Pancreas (tissue), 10 donors: ENCODE measurements at places on chromosomes 7 and 10. TPM values are rescaled to one million over a fixed set of nuclear protein-coding genes. Genes with fewer than 3 reads are reported as not detected.

Gene CC2D2B
- not detected for total RNA-seq

Gene GIMAP2
- total RNA-seq = 6.2 TPM

Gene GPER1
- total RNA-seq = 1.6 TPM

Gene CNNM1
- total RNA-seq = 1.4 TPM

Gene ADAM22
- 2.8 TPM for total RNA-seq

Gene TMEM270
- total RNA-seq = not detected

Gene CALML5
- not detected for total RNA-seq

Gene TAS2R4
- total RNA-seq = 0.88 TPM

Gene VWDE
- total RNA-seq = 0.47 TPM

Gene CACNB2
- total RNA-seq = 4.9 TPM

Gene CYP2C9
- total RNA-seq = 0.24 TPM

Gene APBB1IP
- 5.4 TPM for total RNA-seq

Gene FAM25A
- not detected for total RNA-seq

Gene MEOX2
- total RNA-seq = 2.9 TPM

Gene CYP2C8
- 4.7 TPM for total RNA-seq

Gene BMS1
- total RNA-seq = 4.1 TPM

Gene ACSM6
- total RNA-seq = 1.6 TPM

Gene OR6V1
- not detected for total RNA-seq

Gene SPDYE2B
- total RNA-seq = not detected

Gene STX1A
- 2.4 TPM for total RNA-seq

Gene OLAH
- total RNA-seq = not detected

Gene AQP1
- total RNA-seq = 169 TPM

Gene LRRD1
- not detected for total RNA-seq

Gene DNAJC2
- total RNA-seq = 10.6 TPM

Gene CYP17A1
- 0.12 TPM for total RNA-seq

Gene SPRN
- total RNA-seq = 0.09 TPM
